Left colon (tissue), 2 donors: ENCODE measurements at places on chromosomes 6 and 20.

GRCh38 chr20:51803148-51803854 is 980 bp upstream of the SALL4 start:
- DNase-seq: no peak

- no peak for DNase-seq
Measured at GRCh38 chr20:18837718-18838117, 24.1 kb downstream of the SCP2D1 start.

DNA sequence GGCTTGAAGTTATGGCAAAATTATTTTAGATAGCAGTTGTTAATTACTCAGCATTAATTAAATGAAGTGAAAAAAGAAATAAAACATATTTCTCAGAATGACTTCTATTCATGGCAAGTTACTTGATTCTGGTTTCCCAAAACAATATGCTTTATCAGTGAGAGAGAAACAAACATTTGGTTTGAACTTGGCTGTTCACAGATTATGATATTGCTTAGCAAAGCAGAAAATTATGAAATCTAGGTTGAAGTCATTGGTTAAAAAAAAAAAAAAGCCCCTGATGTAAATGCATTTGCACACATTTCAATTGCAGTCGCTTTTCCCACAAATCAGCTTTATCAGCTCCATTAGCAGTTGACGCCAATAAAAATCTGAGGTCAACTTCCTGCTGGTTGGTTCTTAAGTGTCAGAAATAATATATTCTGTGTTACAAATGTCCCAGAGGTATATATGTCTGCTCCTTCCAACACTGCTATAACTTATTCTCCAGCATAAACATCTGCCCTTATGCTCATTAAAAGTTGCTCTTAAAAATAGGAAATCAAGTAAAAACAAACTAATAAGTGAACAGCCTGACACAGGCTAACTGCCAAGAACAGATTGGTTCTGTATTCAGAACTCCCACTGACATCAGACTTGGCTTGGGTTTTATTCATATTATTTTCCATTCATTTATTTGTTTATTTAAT is 275.4 kb downstream of the PHF3 start:
- DNase-seq: no peak

DNA sequence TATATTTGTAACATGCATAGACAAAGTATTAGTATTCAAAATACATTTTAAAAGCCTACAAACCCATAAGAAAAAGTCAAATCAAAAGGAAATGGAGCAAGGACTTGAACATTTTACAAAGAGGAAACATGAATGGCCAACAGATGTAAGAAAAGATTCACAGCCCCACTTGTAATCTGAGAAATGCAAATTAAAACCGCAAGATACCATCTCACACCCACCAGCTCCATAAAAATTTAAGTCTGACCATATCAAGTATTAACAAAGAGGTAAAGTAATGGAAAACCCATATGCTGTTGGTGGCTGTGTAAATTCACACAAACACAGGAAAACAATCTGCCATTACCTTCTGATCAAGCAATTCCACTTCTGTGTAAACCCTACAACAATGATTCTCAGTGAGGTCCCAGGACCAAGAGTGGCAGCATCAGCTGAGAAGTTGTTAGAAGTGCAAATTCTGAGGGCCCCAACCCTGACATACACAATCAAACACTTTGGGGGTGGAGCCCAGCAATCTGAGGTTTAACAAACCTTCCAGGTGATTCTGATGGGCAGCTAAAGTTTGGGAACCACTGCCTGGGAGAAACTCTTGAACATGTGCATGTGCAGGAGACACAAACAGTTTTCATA is 30.9 kb downstream of the BCL2L1 start:
- DNase-seq: no peak

DNA sequence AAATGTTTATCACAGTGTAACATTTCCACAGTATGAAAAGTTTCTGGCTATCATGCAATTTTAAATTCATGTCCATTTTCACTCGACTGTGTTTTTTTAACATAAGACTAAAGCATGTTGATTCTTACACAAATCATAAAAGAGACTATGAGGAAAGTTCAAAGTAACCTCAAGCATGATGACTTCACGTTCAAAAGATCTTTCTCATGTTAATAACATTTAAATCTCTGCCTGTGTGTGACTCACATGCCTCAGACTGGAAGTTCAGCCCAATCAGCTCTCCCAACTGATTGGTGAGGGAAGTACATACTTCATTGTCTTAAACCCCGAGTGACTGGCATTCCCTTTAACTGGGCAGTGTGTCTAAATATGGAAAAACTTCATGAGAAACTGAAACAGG is 37.4 kb downstream of the ATXN1 start:
- DNase-seq: no peak

GRCh38 chr20:2890742-2891141 is 17.5 kb downstream of the PTPRA start:
- DNase-seq: no peak
